ENCODE measurements at places on chromosomes 7 and 10. TPM values are rescaled to one million over a fixed set of nuclear protein-coding genes. Genes with fewer than 3 reads are reported as not detected.

The OR2A25 gene
- not detected for total RNA-seq

The PLEKHS1 gene
- total RNA-seq = not detected

GRCh38 chr7:12436126-12436525, 32.5 kb upstream of the VWDE start:
- no peak for DNase-seq

DNA sequence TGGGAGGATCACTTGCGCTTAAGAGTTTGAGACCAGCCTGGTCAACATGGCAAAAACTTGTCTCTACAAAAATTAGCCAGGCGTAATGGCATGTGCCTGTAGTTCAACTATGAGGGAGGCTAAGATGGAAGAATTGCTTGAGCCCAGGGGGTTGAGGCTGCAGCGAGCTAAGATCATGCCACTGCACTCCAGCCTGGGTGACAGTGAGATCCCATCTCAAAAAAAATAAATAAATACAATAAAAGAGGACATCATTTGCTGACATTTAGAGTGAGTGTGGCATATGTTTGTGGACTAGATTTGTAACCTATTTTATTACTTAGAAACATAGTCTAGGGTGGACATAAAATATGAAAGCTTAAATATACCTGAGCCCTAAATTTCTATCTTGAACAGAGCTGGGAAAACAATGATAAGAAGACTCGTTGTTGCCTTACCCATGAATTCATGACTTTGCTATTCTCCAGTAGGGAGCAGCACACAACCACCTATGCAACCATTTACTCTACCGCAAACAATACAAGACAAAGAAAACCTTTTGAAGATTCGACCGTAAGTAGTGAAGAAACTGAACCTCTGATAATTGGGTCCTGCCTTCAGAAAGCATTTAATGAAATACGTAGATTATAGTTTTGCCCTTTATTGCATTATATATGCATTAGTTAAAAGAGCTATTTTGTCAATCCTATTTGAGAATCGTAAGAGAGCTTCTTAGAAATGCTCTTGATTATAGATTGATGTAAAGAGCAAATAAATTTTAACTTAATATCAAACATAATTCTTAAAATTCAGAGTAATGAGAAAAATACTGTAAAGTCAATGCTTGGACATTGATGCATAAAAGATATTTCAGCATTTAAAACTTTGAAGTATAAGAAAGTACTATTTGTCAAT, 83.5 kb downstream of the GNAT3 start:
- DNase-seq = peak; percentile 62

DNA sequence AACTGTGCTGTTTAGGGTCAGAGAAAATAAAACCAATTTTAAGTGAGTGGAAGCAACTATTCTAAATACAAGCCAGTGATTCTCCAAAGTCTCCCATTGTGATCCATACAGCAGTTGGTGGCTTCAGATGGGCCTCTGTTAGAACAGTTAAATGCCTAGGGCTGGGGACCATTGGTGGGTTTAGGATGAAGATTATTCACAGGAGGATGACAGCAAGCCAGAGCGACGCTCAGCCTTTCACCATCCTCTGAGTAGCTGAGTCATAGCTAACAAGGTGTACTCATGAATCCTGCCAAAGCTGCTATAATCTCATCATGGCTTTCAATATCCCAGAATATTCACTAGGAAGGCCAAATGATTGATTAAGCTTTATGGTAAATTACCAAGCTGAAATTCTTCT, 39.6 kb downstream of the STARD3NL start:
- peak; percentile 9 for DNase-seq

- DNase-seq = no peak
Measured at GRCh38 chr7:75601539-75601938, 109.4 kb downstream of the SPDYE5 start.

- no peak for DNase-seq
Measured at GRCh38 chr7:97026715-97027426, 2.2 kb upstream of the DLX5 start.

DNA sequence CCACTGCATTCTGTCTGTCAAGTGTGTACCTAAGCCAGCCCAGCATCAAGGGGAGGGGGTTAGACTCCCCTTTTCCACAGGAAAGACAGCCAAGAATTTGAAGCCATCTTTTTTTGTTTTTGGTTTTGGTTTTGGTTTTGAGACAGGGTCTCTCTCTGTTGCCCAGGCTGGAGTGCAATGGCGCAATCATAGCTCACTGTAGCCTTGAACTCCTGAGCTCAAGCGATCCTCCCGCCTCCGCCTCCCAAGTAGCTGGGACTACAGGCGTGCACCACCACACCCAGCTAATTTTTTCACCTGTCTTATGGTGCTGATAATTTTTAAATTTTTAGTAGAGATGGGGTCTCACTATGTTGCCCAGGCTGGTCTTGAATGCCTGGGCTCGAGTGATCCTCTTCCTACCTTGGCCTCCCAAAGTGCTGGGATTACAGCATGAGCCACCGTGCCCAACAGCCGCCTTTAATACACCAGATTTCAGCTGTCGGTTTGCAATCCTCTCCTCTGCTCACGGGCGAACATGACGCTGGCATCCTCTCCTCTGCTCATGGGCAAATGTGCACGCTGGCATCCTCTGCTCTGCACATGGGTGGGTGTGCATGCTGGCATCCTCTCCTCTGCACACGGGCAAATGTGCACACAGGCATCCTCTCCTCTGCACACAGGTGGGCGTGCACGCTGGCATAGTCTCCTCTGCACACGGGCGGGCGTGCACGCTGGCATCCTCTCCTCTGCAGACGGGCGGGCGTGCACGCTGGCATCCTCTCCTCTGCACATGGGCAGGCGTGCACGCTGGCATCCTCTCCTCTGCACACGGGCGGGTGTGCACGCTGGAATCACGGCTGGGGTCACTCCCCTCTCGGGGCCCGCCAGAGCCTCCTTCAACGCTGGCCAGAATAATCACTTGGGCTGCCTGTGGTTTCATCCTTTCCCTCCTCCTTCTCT, 56.0 kb upstream of the PDGFA start:
- no peak for DNase-seq

The HOXA5 gene
- total RNA-seq = 6.7 TPM

DNA sequence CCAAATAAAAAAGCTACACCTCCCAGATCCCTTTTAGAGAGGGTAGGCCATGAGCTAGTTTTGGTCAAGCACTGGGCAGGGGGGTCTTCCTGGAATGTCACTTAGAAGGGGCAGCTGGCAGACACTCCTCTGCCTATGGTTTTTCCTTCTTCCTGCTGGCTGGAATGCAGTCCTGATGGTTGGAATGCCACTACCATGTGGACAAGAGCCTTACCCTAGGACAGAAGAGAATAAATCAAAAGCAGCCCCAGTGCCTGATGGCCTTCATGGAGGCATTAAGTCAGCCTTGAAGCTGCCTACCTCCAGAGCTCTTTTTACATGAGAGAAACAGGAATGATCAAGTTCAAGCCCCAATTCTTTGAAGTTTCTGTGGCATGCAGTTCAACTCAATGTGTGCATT, 43.5 kb upstream of the SORBS1 start:
- DNase-seq = no peak

DNA sequence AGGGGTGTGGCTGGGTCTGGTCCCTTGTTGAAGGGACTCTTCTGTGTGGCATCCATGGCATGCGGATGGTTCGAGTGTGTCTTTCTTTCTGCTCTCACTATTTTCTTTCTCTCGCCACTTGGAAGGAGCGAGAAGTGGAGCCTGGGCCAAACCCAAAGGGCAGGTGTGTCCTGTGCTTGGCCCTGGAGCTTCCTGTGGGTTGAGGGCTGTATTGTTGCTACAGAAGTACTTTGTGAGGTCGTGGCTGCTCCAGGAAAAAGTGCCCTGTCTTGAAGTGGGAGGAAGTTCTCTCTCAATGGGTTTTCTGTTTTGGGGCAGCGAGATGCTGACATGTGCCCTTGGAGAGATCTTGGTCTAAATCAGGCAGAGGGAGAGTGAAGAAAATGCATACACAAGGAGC, 72.0 kb downstream of the DOCK1 start:
- no peak for DNase-seq

GRCh38 chr10:71975871-71976725, 11.9 kb downstream of the CHST3 start:
- peak; percentile 89 for DNase-seq

The SLC16A12 gene
- under 0.01 TPM for total RNA-seq

The GLI3 gene
- 26.2 TPM for total RNA-seq

- DNase-seq = no peak
Measured at GRCh38 chr7:7785344-7785973, 67.1 kb upstream of the RPA3 start.

- no peak for DNase-seq
Measured at GRCh38 chr10:93697207-93697606, 5.2 kb downstream of the FRA10AC1 start.

The FAM237B gene
- not detected for total RNA-seq

DNA sequence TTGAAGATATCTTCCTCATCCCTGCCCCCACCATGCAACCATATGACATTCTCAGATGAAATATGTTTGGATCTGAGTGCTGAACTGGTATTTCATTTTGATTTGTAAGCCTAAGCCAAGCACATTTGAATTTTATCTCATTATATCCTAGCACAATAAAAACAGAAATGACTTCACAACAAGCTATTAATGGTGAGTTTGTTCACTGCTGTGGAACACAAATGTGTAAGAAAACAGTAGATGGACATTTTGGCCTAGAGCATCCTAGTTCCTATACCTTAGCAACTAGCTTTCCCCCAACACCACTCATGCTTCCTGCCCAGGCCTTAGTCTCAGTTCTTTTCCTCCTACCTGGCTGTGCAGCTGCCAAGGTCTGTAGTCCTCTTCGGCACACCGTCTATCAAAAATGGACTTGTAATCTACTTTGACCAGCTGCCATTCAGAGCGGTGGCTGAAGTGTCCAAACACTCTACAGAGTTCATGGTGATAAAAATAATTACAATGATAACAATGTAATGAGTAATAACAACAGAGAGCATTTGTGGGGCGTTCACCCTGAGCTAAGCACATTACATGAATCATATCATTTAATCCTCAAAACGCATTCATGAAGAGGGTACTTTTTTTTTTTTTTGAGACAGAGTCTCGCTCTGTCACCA, 491.9 kb downstream of the SORCS1 start:
- no peak for DNase-seq

GRCh38 chr7:138378741-138379559, 81.1 kb upstream of the TRIM24 start:
- DNase-seq = no peak

The CALN1 gene
- total RNA-seq = not detected

GRCh38 chr10:103576862-103577261, 83.4 kb downstream of the NEURL1 start:
- no peak for DNase-seq

The FEZF1 gene
- total RNA-seq = not detected

The MOGAT3 gene
- total RNA-seq = not detected

DNA sequence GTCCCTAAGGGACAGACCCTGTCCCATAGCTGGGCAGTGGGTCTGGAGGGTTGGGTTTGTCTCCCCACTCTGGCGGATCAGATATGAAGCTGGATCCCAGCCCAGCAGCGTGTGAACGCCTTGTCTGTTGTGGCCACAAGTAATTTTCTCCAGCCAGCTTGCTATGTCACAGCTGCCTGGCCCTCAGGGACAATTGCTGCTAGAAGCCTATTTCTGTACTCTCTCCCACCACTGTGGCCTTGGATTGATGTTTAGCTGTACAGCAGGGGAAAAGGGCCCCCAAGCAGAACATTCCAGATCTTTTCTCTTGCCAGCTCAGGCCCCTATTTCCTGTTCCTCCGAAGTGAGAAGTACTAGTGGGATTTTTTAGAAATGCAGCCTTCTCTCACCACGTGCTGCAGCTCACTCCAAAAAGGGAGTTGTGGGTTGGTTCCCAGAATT, 53.5 kb upstream of the WAC start:
- DNase-seq = no peak

The SLC37A3 gene
- 29.2 TPM for total RNA-seq

The PIK3CG gene
- not detected for total RNA-seq

DNA sequence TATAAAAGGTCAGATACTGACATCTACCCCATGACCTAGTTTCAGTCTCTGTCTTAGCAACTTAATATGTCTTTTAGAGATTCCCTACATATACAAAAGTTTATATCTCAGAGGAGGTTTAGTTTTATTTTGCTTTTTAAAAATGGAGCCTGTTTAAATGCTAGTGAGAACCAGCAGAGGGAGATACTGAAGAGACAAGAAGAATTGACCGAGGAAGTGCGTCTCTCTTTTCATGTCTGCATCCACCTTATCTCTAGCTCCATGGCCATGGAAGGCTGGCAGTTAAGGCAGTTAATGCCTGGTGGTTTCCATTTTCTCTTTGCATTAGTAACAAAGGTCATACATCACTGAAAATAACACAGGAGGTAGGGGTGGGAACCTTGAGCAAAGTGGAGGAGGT, 10.7 kb downstream of the SUV39H2 start:
- no peak for DNase-seq

The BLNK gene
- 5.8 TPM for total RNA-seq

DNA sequence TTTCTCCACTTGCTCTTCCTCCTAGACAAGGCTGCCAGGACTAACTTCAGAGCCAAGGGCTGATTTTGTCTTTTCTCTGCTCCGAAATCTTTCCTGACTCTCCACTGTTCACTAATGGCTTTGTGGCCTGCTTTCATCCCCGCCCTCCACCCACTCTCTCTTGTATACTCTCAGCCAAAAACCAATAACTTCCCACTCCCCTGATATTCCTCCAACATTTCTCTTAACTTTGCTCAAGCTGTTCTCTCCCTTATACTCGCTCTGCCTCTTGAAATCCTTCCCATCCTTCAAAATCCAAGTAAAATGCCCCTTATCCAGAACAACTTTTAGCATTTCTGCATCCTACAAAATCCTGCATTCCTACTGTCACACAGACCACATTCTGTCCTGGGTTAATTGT, 214.8 kb downstream of the PHTF2 start:
- DNase-seq = no peak

DNA sequence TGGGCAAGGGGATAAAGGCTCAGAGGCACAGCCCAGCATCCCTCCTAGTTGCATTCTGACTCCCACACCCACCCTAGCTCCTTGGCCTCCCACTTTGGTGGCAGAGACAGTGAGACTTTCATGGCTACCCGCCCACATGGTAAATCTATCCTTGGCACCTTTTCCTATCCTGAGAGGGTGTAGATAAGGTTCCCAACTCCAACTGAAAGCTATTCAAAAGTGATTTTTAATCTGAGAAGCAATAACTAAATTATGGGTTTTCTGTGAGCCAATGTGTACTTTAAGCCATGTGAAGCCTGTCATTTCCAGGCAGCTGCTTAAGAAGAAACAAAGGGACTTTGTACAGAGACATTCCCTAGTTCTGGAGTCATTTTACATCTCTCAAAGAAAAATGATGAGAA, 9.1 kb downstream of the LAMB1 start:
- no peak for DNase-seq

The ASIC3 gene
- 0.33 TPM for total RNA-seq

GRCh38 chr10:35210961-35211360, 84.3 kb downstream of the CREM start:
- no peak for DNase-seq

GRCh38 chr10:71285180-71285545, 33.9 kb upstream of the SLC29A3 start:
- DNase-seq = peak; percentile 9

GRCh38 chr7:135235841-135236240, 2.2 kb downstream of the STRA8 start:
- no peak for DNase-seq

Measured in mammary epithelial cell (primary cell).